ENCODE measurements at places on chromosomes 5 and 9.

GRCh38 chr5:1865486-1865885 lies 17.2 kb downstream of the IRX4 start:
- no peak for DNase-seq

DNA sequence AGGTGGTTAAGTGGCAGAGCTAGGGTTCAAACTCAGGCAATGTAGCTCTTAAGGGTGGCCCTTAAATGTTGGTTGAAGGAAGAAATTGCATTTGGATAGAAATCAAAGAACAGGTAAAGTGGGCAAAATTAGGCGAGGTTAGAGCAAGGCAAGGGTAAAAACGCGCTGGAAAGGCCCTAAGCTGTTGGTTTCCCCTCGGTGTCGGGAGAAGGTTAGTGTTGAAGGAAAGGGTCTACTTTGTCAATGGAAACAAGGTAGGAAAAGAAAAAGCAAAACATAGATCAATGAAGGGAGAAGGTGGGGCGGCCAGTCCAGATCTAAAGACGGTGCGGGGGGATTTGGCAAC lies 431 bp downstream of the FASTKD3 start:
- DNase-seq = no peak

GRCh38 chr5:130796032-130796431 lies 369.0 kb downstream of the HINT1 start:
- no peak for DNase-seq

- DNase-seq = no peak
These were observed 209.8 kb downstream of the ENC1 start for GRCh38 chr5:74430631-74431289.

DNA sequence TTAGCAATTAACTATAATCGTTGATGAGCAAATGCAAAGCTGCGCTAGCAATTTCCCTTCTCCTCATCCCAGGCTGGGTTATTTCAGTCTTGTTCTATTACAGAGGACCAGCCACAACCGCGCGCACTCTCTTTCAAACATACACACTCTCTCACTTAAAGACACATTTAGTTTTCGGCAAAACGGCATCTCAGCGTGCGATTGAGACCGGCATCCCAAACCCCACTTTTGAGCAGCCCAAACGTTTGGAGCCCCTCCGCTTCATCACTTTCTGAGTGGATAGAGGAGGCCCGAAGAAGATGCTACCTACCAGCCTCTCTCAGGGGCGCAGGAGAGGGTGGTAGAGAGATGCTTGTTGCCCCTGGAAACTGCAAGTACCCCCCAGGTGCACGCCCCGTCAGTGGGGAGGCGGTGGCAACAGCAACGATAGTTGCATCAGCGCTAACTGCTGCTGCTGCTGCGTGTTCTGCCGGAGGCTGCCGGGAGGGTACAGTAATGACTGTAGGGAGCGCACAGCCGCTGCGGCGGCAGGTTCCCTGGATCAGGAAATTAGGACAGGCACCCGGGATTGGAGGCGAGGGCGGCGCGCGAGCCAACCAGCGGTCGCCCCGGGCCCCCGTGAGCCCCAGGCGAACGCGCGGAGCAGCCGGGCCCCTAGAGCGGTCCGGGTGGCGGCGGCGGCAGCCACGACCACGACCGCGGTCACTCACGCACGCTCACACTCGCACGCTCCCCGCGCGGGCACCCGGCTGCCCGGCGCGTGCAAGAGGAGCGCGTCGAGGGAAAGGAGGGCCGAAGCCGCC lies 467 bp upstream of the VLDLR start:
- peak; percentile 12 for DNase-seq

GRCh38 chr5:67805666-67806348 lies 409.7 kb upstream of the PIK3R1 start:
- no peak for DNase-seq

- DNase-seq = no peak
These were observed 92.9 kb upstream of the TNPO1 start for GRCh38 chr5:72723581-72723980.

DNA sequence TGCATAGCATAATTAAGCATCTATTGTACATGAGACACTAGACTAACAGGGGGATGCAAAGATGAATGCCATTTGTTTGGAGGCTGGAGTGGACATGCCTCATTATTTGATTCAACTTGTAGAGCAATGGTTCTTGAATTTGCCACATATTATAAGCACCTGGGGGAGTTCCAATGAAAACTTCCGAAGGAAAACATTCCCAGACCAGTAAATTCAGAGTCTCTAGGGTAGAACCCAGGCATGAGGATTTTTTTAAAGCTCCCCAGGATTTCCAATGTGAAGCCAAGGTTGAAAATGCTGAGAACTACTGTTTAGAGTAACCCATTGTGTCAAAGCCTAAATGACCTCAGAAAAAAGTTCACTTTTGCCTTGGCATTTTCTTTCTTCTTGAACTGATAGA lies 93.9 kb upstream of the ITGA1 start:
- no peak for DNase-seq

- no peak for DNase-seq
These were observed 1134.3 kb upstream of the C9orf72 start for GRCh38 chr9:28707616-28708015.

DNA sequence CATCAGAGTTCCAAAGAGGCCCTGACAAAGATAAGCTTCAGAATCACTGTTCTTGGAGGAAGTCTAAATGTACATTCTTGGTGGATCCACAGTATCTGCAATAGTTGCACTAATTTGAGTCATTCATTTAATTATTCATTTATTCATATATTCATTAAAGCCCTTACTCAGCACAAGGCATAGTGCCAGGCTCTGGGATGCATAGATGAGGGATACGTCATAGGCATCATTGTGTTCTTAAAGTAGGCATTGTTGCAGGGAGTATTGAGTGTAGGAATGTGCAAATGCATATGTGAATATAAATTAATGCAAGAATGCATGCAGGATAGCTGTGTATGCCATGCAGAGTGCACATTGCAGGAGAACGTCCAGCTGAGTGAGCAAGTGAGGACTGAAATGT lies 100.7 kb downstream of the DRD1 start:
- DNase-seq = no peak

DNA sequence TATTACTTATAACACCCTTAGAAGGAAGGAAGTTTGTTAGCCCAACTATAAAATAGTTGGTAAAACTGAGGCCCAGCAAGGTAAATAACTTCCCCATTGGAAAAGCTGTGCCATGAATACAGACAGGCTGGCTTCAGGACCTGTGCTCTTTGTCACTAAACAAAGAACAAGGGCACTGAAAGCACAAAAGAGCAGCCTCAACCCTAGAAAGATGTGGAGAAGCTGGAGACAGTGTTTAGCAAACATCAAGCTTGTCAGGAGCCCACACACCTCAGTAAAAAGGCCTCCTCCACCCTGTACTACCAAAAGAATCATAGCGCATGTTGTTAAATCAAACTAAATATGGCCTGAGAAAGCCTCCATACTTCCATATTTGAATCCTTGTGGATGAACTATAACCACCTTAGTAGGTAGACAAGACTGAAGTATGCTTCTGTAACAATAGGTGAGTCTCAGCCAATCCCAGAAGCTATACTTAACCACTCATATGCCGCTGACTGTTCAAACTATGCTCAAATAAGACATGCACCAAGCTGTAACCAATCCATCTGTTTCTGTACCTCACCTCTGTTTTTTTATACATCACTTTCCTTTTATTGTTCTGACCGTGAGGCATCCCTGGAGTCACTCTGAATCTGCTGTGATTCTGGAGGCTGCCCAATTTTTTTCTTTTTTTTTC lies 18.4 kb upstream of the SCGB3A2 start:
- no peak for DNase-seq

- no peak for DNase-seq
These were observed 7.9 kb upstream of the OXCT1 start for GRCh38 chr5:41878173-41878572.

- no peak for DNase-seq
These were observed 142.3 kb downstream of the ROR2 start for GRCh38 chr9:91807643-91808246.

- DNase-seq = no peak
These were observed 34.2 kb downstream of the PAX5 start for GRCh38 chr9:36999728-37000333.

DNA sequence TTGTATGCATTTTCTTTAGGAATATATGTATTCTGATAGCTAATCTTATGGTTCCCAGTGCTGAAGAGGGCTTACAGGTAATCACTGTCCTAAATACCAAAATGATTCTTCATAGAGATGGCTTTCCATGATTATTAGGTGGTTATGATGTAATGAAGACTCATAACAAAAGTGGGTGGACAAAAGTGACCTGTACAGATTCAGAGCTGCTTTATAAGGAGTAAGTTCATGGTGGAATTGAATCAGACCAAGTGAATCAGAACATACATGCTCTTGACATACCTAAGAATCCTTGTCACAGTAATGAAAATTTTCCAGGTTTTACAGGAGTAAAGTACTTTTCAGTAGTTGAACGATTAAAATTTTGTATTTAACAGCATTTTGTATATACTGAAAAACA lies 105.6 kb downstream of the NIPBL start:
- DNase-seq = no peak

DNA sequence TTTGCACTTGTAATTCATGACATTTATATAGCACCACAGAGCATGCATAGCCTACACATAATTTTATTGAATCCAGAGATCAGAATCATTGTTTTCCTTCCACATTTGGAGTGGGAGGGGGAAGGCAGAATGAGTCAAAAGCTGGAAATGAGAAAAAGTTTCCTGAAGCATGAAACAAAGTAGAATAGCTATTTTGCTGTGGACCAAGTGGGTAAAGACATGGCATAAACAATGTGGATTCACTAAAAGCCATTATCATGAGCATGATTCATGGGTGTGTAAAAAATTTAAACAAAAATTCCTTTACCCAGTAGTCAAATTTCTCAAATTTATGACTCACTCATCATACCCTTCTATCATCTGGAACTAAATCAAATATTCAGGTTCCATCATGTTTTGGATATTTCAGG lies 97.9 kb downstream of the YIPF5 start:
- DNase-seq = no peak

GRCh38 chr9:21265421-21266189 lies 25.8 kb upstream of the IFNA14 start:
- DNase-seq = no peak

GRCh38 chr5:112811023-112811422 lies 50.1 kb upstream of the SRP19 start:
- no peak for DNase-seq

DNA sequence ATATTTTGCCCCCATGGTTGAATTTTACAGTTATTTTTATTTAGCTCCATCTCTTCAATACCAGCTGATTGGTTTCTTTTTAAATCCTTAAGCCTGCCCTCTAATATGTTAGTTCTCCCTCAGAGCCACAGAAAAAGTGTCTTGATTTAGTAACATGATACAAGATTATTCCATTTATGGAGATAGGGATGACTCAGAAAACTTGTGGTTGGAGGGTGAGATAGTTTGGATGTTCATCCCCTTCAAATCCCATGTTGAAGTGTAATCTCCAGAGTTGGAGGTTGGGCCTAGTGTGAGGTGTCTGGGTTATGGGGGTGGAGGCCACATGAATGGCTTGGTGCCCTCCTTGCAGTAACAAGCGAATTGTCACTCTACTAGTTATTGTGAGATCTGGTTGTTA lies 115.7 kb downstream of the FBXO38 start:
- no peak for DNase-seq

GRCh38 chr9:123417289-123418051 lies 61.5 kb downstream of the CRB2 start:
- DNase-seq = no peak

DNA sequence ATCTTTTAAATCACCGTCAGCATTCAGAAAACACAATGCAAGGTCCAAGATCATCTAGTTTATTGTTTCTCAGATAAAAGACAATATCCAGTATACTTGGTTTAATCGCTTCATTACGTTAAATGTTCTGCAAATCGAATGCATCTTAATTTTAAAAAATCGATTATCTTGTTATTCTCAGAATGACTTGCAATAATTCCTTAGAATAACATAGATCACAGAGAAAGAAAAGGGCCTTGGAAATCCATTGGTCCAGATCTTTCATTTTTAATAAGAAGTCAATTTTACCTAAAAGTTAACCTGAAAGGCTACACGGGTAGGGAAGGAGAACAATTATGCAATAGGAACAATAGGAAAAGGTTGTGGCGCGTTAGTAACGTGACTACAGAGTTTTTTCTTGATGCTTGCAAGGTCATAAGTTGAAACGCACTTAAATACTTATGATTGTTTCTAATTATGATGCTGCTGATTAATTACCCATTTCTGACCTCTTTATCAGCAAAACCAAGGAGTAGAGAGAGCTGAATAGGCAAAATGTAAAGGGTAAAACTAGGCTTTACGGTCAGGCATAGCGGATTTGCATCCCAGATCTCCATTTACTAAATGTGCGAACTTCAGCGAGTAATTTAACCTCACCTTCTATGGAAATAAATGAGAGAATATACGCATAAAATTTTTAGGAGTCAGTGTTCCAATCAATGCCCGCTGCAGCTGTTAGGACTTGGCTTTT lies 769 bp upstream of the LYRM7 start:
- DNase-seq = no peak

GRCh38 chr5:33462456-33462855 lies 21.7 kb downstream of the TARS1 start:
- no peak for DNase-seq

DNA sequence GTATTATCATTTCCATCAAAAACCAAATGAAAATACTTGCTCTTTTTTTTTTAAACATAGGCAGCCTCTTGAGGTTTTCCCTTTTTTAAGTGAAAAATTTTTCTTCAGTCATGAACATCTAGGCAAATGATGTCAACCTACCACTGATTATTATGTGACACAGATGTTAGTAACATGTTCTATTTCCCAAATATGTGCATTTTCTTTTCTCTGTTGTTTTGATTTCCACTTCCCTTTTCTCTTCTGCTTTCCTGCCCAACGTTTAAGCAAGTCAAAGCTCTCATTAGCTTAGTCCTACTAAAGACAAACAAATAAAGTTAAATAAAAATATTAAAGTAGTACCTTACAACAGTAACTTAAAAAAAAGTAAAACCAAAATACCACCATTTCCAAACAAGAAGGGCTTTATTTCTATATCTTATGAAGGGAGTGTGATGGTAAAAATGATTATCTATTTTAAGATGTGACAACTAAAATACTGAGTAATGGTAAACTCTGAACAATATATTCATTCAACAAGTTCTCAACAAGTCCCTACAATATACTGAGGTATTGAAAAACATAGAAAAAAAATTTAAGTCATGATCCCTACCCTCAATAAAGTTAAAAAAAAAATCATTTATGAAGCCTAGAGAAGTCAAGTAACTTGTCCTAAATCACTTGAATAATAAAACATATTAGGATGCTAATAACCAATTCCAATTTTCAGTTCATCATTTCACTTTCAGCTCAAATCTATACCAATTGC lies 9.4 kb downstream of the SLC38A9 start:
- no peak for DNase-seq

Measured in CD4-positive, alpha-beta T cell treated with Interleukin-15 for 4 hours (primary cell).